ENCODE measurements at places on chromosomes 11 and 22. TPM values are rescaled to one million over a fixed set of nuclear protein-coding genes. Genes with fewer than 3 reads are reported as not detected.

- no peak overlapping the region for H3K27ac ChIP-seq
- no peak overlapping the region for H3K4me3 ChIP-seq
- DNase-seq: no peak
- peaks cover 7% of the 10 kb centered on the region for H3K27me3 ChIP-seq
- H3K4me1 ChIP-seq: peaks cover 2% of the 10 kb centered on the region
- H3K36me3 ChIP-seq: no peaks in the 10 kb centered on the region
Measured at GRCh38 chr11:92154611-92155010, 70.0 kb upstream of the FAT3 start.

DNA sequence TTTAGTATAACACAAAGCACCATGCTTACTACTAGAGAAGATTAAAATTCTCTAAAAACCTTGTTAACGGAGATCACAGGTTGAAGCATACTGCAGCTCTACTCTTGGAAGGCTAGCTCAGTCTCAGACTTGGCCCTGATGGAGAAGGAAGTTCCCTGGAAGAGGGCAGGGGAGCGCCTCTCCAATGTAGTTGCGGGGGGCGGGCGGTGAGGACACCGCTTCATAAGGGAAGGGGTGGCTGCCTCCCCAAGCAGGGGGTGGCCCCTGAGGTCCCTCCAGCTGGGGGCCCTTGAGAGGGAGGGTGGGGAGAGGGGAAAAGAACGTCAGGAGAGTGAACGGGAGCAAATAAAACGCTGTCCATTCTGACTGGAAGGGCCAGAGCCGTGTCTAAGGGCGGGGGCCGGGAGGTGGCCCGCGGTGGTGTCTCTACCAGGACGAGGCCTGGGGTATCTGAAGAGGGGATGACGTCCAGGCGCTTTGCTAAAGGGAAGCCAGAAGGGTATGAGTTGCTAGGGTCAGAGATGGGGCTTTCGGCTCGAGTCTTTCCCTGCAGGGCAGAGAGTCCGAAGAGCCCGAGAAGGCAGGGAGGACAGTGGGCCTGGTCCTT lies 553 bp upstream of the USP47 start:
- H3K27ac ChIP-seq: no peak overlapping the region
- no peak overlapping the region for H3K4me3 ChIP-seq

DNA sequence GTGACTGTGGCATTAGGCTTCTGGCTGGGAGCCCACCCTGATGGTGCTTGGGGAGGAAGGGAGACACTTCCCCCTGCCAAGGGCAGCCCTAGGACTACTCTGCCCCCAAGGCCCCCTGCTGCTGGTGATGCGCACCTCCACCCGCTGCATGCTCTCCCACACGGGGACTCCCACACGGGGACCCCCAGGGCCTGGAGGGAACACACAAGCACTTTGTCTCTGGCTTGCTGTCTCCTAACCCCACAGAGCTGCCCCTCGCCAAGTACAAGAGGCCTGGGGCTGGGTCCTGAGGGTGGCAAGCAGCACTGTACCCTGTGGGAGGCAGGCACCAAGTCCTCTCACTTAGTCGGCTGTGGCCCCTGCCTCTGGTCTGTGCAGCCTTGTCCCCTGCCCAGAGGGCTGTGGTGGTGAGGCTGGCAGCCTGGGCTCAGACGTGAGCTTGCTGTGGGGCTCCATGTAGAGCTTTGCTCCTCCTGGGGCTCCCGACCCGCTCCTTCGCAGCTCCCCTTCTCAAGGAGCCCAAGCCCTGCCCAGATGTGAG lies 7.9 kb downstream of the LRRC75B start:
- H3K36me3 ChIP-seq: no peaks in the 10 kb centered on the region
- H3K27me3 ChIP-seq: no peaks in the 10 kb centered on the region
- H3K4me1 ChIP-seq: peaks cover 24% of the 10 kb centered on the region
- no peak overlapping the region for H3K27ac ChIP-seq

- no peak overlapping the region for H3K4me3 ChIP-seq
- H3K4me1 ChIP-seq: peaks cover 13% of the 10 kb centered on the region
- no peaks in the 10 kb centered on the region for H3K36me3 ChIP-seq
- DNase-seq: no peak
Measured at GRCh38 chr11:61682093-61682732, 2.0 kb downstream of the DAGLA start.

DNA sequence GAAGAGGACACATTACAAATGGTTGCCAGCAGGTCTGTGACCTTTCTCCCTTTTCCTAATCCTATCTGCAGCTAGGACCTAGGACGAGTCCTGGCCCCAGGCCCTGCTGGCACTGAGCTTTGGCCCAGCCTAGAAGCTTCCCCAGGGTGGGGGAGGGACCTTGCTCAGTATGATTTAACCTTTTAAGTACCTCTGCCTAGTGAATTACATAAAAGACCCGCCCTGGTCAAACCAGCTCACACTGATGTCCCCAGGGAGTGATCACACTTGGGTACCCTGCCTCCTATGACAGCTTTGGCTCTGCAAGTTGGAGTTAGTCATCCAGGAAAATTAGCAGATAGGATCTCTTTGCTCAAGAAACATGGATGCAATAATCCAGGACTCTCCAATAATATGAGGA lies 21.9 kb downstream of the ASCC2 start:
- H3K36me3 ChIP-seq: peaks cover 39% of the 10 kb centered on the region
- DNase-seq: no peak

CCDC116 gene
- 0.85 TPM for total RNA-seq

MYOD1 gene
- not detected for total RNA-seq

F2 gene
- not detected for total RNA-seq
